Stimulated activated CD8-positive, alpha-beta memory T cell treated with anti-CD3 and anti-CD28 coated beads, Interleukin-2, amount 100 ng/mL, for 1 hour (primary cell): ENCODE measurements at places on chromosomes 4 and X.

GRCh38 chrX:150712619-150713018 lies 19.4 kb downstream of the MTMR1 start:
- DNase-seq, result no peak

DNA sequence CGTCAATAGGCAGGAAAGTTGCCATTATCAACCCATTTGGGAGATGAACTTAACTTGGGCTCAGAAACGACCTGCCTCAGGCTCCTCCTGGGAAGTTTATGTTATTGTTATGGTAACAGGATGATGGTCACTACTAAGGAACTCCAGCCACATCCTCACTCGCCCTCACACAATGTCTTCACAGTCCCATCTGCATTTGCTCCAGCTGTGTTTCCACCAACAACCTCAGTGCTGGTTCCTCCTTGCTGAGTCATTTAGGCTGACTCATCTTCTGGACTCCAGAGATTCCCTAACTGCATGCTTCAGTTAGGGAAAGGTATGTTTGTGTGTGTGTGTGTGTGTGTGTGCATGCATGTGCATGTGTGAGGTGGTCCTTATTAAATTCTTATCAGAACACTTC lies 293.4 kb upstream of the BOD1L1 start:
- DNase-seq, result no peak

DNA sequence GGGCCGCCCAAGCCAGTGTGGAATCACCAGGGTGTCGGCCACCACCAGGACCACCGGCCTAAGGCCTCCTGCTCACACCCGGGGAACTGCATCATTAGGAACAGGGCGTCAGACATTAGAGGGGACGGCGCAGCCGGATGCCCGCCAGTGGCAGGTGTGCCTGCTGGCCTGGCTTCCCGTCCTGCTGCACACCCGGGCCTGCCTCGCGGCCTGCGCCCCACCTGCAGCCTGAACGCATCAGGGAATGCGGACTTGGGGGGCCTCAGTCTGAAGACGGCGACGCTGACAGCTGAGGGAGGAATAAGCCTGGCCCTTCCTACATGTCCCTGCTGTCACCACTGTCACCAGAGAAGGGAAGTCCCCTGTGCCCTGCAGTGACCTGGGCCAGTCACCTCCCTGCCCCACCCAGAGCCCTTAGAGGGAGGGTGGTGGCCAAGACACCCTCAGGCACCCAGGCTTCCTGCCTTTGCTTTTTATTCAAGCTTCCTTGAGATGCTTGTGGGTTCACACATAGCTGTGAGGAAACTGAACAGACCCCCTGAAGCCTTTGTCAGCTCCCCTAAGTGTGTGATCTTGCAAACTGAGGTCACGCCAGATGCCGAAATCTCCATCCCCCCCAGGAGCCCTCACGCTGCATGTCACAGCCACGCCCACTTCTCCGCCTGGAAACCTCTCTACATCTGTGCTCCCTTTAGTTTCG lies 3.2 kb downstream of the DGKQ start:
- DNase-seq, result no peak

DNA sequence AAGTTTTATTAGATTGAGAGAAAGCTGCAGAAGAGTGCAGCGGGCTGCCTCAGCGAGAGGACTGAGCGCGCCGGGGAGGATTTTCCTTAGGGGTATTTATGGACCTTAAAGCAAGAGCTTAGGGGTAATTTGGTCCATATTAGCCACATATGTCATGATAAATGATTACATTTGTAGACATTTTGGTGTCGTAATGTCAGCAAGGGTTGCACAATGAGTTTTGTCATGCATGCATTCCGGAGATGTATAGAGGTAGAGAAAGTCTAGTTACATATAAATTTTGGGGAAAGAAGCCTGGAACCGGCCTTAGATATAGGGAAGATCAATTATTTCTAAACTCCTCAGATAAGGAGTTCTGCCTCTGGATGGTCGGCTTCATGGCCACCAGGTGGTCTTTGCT lies 10.0 kb downstream of the MGST2 start:
- DNase-seq, result no peak

GRCh38 chr4:78343682-78344081 lies 207.9 kb upstream of the ANXA3 start:
- no peak for DNase-seq

DNA sequence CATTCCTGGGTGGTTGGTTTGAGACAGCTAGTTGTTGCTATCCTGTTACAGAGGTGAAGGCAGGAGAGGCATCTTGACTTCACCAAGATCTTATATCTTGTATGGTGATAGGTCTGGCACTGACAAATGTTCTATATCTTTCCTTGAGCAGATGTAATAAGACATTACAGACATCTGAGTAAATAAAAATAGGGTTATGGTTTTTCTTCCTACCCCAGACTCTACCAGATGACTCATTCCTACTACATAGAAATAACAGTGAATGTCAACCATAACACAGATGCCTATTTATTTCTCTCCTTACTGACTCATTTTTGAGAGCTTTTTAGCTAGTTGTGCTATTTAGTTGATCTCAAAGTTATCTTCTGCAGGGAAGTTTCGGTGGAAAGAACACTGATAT lies 21.9 kb downstream of the HNRNPH2 start:
- no peak for DNase-seq

GRCh38 chr4:177016541-177017141 lies 223.9 kb upstream of the VEGFC start:
- DNase-seq, result no peak

DNA sequence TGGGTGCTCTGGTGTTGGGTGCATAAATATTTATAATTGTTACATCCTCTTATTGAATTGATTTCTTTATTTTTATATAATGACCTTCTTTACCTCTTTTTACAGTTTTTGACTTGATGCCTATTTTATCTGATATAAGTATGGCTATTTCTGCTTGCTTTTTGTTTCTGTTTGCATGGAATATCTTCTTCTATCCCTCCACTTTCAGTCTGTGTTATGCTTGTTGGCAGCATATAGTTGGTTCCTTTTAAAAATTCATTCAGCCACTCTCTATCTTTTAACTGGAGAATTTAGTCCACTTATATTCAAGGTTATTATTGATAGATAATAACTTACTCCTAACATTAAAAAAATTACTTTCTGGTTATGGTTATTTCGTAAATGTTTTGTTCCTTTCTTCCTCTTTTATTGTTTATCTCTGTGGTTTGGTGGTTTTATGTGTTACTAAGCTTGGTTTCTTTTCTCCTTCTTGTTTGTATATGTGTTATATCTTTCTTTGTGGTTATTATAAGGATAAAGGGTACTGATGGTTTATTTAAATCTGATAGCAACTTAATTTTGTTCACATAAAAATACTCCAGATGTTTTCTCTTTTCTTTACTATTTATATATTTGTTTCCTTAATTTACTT lies 69.5 kb downstream of the IL15 start:
- no peak for DNase-seq

DNA sequence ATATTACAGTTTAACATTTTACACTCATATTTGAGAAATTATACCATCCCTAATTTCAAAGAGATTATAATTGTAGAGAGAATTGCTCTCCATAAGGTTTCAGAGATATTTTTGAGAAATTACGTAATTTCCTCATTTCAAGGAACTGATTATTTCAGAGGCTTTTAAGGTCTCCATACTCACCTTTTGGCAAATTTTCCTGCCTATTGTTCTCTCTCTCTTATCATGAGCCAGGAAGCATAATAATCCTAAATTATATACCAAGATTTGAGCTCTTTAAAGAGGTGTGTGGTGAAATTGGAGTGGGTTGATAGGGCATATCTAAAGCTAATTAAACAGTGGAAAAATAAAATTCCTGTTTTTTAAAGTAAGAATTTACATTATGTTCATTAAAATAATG lies 248.9 kb upstream of the FTHL17 start:
- no peak for DNase-seq

DNA sequence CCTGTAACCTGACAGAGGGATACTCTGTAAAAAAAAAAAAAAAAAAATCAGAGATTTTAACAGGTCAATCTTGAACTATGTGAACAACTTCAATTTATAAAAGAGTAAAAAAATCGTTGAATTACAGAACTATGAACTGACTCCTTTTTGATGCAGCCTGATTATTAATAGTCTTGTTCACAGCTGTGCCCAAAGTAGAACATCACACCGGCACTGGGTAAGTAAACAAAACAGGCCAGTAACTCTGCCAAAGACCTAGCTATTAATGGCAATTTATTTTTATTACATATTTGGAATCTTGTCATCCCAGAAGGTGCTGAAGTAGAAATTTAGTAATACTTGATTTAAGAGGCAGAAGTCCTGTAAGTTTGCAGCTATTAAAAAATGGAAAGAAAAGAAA lies 31.4 kb downstream of the CPE start:
- no peak for DNase-seq

- DNase-seq, result no peak
Measured at GRCh38 chr4:132981611-132982010, 167.5 kb upstream of the PCDH10 start.

DNA sequence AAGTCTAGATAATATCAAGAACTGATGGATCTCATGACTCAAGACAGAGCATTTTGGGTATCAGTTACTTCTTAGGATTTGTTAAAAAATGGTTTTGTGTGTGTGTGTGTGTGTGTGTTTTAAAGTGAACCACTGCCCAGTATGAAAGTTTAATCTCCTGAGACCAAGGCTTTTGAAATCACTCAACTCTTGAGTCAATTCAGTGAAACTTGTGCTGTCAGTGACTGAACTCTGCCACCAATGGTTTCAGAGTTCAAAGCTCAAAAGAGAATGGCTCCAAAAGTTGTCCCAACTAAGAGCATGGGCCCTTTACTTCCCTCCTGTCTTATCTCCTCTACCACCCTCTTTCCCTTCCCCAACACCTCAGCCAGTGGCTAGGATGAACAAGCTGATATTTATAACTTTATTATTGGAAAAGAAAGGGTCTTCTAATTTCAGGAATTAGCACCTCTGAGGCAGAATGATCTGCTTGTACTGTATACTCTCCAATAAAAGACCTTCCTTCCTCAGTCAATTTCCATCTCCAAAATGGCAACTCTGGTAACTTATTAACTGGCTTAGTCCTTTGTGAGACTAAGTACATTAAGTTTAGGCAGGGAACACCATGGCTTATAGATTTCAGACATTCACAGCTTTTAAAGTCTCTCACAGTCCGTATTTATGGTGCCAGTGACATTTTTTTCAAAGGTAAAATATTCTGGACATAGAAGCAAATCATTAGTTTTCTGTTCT lies 152.2 kb downstream of the REPS2 start:
- DNase-seq, result no peak

DNA sequence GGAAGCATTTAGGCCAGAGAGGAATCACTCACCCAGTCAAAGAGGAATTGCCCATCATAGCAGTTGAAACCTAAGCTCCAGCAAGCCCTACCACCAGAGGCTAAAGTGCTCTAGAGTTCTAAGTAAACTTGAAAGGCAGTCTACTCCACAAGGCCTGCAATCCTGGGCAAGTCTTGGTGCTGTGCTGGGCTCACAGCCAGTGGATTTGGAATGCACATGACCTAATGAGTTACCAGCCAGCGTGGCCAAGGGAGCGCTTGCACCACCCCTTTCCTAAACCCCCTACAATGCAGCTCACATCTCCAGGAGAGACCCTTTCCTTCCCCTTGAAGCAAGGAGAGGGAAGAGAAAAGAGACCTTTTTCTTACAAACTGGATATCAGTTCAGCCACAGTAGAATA lies 445.7 kb downstream of the GASK1B start:
- no peak for DNase-seq

DNA sequence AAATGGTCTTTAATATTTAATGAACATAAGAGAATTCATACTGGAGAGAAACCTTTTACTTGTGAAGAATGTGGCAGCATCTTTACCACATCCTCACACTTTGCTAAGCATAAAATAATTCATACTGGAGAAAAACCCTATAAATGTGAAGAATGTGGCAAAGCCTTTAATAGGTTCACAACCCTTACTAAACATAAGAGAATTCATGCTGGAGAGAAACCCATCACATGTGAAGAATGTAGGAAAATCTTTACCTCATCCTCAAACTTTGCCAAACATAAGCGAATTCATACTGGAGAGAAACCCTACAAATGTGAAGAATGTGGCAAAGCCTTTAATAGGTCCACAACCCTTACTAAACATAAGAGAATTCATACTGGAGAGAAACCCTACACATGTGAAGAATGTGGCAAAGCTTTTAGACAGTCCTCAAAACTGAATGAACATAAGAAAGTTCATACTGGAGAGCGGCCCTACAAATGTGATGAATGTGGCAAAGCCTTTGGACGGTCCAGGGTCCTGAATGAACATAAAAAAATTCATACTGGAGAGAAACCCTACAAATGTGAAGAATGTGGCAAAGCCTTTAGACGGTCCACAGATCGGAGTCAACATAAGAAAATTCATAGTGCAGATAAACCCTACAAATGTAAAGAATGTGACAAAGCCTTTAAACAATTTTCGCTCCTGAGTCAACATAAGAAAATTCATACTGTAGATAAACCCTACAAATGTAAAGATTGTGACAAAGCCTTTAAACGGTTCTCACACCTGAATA lies 35.6 kb downstream of the ZNF141 start:
- no peak for DNase-seq

- DNase-seq, result no peak
Measured at GRCh38 chrX:33252306-33252825, 41.0 kb upstream of the DMD start.

GRCh38 chr4:47462799-47463234 lies 685 bp downstream of the COMMD8 start:
- DNase-seq, result no peak

DNA sequence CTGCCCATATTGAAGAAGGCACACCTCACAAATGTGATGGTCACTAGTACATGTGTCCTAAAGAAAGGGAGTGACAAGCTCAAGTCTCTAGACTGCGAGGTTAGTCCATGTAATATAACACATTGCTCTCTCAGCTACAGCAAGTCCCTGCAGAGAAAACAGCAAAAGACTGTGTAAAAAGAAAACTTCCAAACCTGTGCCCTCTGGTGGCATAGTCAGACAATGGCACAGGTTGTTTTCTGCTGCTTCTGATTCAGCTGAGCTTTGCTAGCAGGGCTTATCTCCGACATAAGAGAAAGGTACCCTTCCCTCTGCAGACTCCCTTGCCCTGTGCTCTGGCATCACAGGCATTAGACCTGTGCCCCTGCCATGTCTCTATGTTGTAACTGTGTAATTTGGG lies 1.4 kb upstream of the SERPINA7 start:
- DNase-seq, result no peak

GRCh38 chr4:67674098-67674497 lies 26.9 kb downstream of the UBA6 start:
- DNase-seq, result no peak

DNA sequence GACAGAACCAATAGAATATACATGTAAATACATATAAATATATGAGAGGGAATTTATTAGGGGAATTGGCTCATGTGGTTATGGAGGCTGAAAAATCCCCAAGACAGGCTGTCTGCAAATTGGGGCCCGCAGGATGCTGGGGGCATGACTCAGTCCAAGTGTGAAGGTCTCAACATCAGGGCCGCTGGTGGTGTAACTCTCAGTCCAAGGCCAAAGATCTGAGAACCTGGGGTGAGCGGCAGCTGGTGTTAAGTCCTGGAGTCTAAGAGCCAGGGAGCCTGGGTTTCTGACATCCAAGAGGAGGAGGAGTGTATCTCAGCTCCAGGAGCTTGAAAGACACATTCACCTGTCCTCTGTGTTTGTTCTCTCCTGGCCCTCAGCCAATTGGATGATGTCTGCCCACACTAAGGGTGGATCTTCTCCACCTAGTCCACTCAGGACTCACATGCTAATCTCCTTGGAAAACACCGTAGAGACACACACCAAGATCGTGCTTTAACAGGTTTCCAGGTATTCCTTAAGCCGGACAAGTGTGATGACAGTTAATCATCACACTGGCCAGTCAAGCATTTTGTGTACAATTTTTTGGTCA lies 28.9 kb downstream of the TIGD2 start:
- DNase-seq, result no peak

- DNase-seq, result no peak
Measured at GRCh38 chr4:23039818-23040217, 347.1 kb downstream of the GBA3 start.

GRCh38 chr4:157115613-157116335 lies 39.8 kb downstream of the GLRB start:
- DNase-seq, result no peak
